ENCODE measurements at places on chromosomes 5 and 9.

DNA sequence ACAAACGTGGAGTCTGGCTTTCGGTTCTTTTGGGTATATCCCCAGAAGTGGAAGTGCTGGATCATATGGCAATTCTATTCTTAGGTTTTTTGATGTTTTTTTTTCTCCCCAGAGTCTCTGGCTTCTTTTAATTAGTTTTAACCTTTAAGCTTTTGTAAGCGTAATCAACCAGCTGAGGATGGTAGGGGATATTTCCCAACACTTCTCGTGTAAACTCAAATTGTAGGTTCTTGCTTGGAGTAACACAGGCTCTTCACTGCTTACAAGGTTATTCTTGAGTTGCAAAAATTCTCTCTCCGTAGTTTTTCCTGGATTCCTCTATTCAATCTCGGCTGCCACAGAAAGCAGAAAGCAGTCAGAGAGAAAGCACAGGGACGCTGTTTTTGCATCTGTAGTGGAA, 11.9 kb downstream of the LAMC3 start:
- no peak for DNase-seq

DNA sequence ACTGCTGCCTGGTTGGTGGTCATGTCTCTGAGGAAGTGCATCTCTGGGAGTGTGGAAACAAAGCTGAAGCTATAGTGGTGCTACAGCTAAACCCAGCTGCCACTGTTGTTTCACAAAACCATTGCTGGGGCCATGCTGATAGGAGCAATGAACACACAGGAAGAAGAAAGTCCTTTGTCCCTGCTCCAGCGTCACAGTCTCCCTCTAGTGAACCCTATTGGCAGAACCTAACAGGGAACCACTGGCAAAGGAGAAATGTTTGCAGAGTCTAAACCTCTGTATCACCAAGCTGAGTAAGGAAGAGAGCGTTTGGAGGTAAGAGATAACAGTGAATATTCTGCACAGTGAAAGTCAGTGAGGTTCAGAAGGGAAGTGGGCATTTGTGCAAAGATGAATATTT, 244.0 kb downstream of the YTHDC2 start:
- DNase-seq: no peak

GRCh38 chr5:180598316-180598701, 7.0 kb upstream of the SCGB3A1 start:
- DNase-seq: no peak

DNA sequence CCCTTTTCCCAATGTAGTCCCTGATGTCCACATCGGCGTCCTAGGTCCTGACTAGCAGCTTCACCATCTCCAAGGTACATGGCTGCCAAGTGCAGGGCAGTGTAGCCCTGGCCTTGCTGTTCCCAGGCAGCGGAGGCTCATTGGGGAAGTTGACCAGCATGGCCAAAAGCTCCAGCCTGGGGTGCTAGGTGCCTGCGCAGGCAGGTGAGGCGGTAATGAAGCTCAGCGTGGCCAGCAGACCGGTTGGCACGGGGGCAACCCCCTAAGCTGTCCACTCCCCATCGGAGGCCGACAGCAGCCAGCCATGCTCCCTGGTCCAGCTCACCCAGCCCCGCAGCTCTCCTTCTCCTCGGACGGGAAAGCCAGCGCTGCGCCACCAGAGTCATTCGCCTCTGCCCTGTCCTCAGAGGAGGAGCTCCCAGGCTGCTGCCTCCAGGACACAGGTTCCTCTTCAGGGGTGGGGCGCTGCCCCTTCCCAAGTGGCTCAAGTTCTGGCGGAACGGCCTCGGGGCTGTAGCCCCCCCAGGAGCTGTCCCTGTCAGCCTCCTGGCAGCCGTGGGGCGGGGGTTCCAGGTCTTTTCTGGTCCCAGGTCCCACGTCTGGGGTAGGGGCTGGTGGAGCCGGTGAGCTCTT, 1218.2 kb downstream of the FOXD4L5 start:
- no peak for DNase-seq

DNA sequence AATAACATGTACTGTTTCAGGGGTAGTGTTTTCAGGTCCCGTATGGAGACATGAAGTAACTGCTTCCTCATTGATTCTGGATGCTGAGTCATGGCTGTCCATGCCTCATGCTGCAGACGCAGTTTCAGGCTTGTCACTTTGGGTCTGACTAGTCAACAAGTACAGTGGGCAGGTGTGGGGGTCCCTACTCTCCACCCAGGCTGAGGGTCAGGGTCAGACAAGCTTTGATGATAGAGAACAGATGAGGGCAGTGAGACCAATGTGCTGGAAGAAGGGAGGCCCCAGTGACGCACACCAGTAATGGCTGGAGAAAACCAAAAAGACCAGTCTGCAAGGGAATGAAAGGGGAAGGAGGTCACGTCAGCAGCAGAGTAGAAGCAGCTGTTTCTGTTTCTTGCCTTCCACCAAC, 80.0 kb upstream of the NFIL3 start:
- no peak for DNase-seq

DNA sequence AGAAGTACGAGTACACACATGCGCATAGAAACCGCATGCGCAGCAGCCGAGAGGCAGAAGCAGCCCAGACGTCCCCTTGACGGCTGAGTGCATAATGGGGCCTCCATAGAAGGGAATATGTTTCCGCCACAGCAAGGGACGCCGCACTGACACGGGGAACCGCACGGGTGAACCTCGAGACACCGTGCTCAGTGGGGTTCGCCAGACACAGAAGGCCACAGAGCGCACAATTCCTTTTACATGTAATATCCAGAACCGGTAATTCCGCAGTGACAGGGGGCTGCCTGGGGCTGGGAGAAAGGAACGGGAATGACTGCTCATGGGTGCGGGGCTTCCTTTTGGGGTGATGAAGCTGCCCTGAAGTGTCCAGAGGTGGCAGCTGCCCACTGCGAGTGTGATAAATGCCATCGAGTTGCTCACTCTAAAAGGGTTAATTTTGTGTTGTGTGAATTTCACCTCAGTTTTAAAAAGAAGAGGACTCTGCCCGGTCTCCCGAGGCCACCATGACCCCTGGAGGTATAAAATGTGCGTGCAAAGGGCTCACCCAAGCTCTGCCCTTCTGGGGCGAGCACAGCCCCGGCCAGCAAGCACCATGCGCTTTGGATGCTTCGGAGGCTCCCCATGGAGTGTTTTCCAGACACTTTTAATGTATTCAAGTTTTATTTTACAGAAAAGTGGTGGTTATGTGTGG, 29.7 kb downstream of the MRPL36 start:
- DNase-seq: no peak

- DNase-seq: no peak
Measured at GRCh38 chr5:55173687-55174230, 782 bp upstream of the CDC20B start.

DNA sequence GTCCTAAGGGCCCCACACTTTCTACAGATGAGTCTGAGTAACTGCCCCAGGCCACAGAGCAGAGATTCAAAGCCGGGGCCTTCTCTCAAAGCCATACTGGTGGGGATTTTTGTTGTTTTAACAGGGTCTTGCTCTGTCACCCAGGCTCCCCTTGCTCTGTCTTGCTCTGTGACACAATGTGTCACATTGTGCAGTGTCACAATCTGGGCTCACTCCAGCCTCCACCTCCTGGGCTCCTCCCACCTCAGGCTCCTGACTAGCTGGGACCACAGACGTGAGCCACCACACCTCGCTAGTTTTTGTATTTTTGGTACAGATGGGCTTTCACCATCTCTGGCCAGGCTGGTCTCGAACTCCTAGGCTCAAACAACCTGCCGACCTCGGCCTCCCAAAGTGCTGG, 8.6 kb downstream of the AGPAT2 start:
- DNase-seq: no peak

DNA sequence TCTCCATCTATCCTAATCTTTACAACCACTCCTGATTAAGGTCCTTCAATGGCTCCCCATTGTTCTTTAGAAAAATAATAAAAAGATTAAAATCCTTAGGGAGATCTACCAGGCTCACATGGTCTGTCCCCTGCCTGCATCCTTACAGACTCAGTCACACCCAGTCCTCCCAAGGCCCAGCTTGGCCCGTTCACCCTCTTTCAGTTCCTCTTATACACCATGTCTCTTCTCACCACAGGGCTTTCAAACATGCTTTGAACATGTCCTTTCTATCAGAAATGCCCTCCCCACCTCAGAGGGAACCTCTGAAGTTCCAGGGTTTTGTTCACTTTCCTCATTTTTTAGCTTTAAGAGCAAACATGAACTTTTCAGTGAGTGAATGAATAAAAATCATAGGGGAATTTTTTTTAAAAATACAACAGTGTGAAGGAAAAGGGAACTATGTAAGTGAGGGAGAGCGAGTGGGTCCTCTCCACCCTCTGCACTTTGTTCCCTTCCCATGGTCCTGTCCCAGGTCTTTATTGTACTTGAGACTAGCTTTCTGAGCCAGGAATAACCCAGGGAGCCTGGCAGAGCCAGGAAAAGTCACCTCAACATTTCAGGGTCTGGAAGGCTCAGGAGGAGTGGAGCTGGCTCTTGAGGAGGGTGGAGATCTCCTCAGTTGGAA, 55.3 kb downstream of the TRPC7 start:
- DNase-seq: no peak

- DNase-seq: no peak
Measured at GRCh38 chr5:102139029-102139428, 157.1 kb downstream of the SLCO4C1 start.

GRCh38 chr5:135822959-135823358, 11.5 kb upstream of the SLC25A48 start:
- no peak for DNase-seq
